ENCODE measurements at places on chromosomes 2 and 18. TPM values are rescaled to one million over a fixed set of nuclear protein-coding genes. Genes with fewer than 3 reads are reported as not detected.

TNFAIP6 gene
- total RNA-seq, result 15.4 TPM

MALL gene
- 6.3 TPM for total RNA-seq

POTEE gene
- not detected for total RNA-seq

LYG1 gene
- 1.9 TPM for total RNA-seq

GALR1 gene
- total RNA-seq, result under 0.01 TPM

UGT1A3 gene
- total RNA-seq, result not detected

COL3A1 gene
- 7,706 TPM for total RNA-seq

- H3K4me1 ChIP-seq, result no peaks in the 10 kb centered on the region
- no peaks in the 10 kb centered on the region for H3K36me3 ChIP-seq
- no peak overlapping the region for H3K4me3 ChIP-seq
- no peak for DNase-seq
These were observed 265.1 kb downstream of the SH3BP4 start for GRCh38 chr2:235216901-235217300.

DNA sequence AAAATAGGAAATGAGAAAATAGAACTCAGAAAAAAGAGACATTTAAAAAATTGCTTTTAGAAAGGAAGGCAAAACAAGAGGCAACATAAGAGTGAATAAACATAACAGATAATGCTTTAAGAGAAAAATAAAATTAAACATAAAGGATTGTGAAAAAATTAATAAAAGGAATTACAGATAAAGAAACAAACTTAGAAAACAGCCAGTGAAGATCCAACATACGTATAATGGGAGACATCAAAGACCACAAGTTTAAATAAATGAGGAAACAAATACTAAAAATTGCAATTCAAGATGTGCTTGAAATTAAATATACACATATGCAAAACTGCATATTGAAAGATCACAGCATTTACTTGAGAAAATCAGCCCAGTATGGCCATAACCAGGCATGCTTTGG is 448.9 kb downstream of the NBAS start:
- no peaks in the 10 kb centered on the region for H3K4me1 ChIP-seq
- no peaks in the 10 kb centered on the region for H3K27me3 ChIP-seq
- no peak for DNase-seq
- H3K36me3 ChIP-seq, result no peaks in the 10 kb centered on the region
- no peak overlapping the region for H3K4me3 ChIP-seq
- H3K27ac ChIP-seq, result no peak overlapping the region

DNA sequence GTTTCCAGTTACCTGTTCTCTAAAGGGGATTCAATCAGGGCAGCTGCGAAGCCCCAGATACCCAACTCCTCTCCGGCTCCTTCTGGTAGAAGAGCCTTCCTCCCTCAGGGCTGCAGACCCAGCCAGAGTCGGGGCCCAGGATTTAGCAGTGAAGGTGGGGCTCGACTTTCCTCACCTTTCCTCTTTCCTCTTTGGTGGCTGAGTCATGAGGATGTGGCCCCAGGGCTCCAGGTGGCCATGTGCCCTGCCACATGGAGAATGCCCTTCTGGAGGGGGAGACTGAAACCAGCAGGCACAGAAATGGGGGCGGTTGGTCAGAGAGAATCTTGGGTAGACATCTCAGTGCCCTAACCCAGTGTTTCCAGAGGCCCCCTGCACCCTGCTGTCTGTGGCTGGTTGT is 402.6 kb downstream of the NBAS start:
- H3K4me3 ChIP-seq, result no peak overlapping the region
- H3K36me3 ChIP-seq, result no peaks in the 10 kb centered on the region
- peaks cover 5% of the 10 kb centered on the region for H3K4me1 ChIP-seq
- no peak for DNase-seq
- H3K27me3 ChIP-seq, result no peaks in the 10 kb centered on the region

- peak overlapping the region; percentile 84 for H3K4me3 ChIP-seq
- peaks cover 3% of the 10 kb centered on the region for H3K36me3 ChIP-seq
- no peaks in the 10 kb centered on the region for H3K27me3 ChIP-seq
- H3K4me1 ChIP-seq, result peaks cover 18% of the 10 kb centered on the region
These were observed 1.3 kb downstream of the ADI1 start for GRCh38 chr2:3517948-3518495.

DNA sequence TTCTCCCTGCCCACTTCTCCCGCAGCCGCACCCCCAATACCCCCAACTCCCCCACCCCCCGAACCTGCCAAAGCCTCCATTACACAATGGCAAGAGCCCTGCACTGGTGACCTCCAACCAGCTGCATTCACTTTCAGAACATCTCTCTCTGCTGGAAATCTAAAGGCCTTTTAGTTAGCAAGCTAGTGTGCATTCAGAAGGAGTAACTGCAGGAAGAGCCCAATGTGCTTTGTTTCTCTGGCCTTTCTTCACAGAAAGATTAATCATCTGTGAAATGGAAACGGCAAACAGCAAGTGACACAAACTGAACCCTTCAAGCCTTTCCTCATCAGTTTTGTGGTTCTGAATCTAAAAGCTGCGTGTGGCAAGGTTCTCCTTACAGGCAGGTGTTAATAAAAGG is 124.2 kb downstream of the OLA1 start:
- no peaks in the 10 kb centered on the region for H3K4me1 ChIP-seq
- H3K4me3 ChIP-seq, result no peak overlapping the region
- no peaks in the 10 kb centered on the region for H3K27me3 ChIP-seq
- no peak for DNase-seq
- no peaks in the 10 kb centered on the region for H3K36me3 ChIP-seq

All from muscle of leg (tissue), 16 donors.